ENCODE measurements at places on chromosomes 4 and X.

GRCh38 chr4:138399081-138399480 lies 156.9 kb upstream of the SLC7A11 start:
- DNase-seq: no peak

GRCh38 chr4:18518098-18518497 lies 496.5 kb upstream of the LCORL start:
- no peak for DNase-seq

DNA sequence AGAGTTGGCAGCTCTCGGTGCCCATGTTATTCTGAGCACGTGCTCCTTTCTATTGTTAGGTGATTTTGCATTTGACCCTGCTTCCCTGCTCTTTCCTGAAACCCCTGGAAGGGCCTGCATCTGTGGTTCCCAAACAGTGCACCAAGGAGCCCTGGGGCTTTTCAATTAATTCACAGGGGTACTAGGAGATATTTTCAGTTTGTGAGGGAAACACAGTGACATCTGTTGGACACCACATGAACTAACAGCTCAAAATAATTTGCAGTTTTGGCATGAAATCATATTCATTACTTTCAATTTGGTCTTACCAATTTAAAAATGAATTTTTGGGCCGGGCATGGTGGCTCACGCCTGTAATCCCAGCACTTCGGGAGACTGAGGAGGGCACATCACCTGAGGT lies 156.6 kb downstream of the GATB start:
- no peak for DNase-seq

GRCh38 chr4:113539408-113539807 lies 222.1 kb downstream of the CAMK2D start:
- DNase-seq: no peak

DNA sequence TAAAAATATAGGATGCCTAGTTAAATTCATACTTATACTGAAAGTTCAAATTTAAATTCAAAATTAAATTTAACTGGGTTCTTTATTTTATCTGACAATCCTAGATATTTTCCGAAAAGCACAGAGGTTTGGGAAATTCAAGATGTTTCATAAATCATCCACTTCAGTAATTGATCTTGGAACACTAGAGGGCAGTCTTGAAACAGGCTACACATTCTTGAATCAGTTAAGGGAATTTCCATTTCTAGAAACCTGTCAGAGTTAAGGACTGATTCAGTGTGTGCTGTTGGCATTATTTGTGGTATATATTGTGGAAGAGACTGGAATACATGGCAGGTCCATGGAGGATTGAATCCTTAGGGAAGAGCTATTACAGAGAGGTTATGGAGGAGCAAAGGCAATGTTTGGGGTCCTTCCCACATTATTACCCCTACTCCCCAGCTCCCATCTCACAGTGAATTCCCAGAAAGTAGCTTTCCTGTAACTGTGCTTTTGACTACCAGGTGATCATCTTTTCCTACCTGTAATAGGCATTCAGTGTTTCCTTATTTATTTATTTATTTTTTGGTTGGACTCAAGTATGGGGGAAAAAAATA lies 92.9 kb downstream of the EGF start:
- no peak for DNase-seq

DNA sequence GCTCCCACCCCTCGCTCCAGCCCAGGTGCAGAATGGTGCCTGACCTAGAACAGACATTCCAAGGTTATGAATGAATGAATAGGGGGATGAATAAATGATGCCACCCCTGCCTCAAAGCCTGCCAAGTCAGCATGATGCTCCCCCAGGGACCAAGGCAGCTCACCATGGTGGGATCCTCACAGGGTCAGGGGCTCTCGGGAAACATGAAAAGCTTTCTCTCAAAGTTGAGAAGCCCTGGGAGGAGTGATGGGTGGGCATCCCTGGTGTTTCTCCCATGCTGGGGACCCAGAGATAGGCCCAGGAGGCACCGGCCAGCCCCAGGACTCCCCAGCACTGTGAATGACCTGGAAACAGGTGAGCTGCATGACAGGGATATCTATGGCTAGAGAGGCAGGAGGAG lies 58.9 kb downstream of the HTRA3 start:
- no peak for DNase-seq

DNA sequence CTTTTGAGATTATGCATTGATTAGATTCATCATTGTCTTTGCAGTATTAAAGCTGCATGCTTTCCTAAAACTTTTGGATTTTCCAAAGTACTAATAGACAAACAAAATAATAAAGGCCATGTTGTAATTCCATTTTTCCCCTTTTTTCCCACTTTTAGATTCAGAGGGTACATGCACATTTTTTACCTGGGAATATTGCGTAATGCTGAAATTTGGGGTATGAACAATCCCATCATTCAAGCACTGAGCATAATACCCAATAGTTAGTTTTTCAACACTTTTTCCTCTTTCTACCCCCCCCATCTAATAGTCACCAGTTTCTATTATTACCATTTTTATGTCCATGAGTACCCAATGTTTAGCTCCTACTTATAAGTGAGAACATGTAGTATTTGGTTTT lies 1863.6 kb downstream of the STIM2 start:
- DNase-seq: no peak

GRCh38 chrX:131704136-131704695 lies 160.3 kb downstream of the OR13H1 start:
- DNase-seq: peak; percentile 84

- no peak for DNase-seq
These were observed 211.5 kb downstream of the BCOR start for GRCh38 chrX:39886282-39886681.

DNA sequence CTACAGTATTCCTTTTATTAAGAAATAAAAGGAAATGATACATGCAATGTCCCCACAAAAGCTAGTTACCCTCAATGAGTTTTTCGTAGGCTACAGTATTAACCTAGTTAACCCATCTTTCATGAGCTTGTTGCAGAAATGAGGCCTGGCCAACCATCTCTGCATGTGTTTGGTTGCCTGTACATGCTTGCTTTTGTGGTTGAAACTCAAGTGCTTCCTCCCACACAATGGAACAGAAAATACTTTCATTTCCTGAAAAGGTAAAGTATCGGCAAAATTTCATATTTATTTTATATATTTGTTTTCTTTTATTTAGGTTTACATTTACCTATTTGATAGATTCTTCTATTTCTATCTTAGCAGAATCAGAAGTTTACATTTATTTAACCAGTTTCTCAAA lies 214.6 kb upstream of the FAM241A start:
- peak; percentile 13 for DNase-seq

DNA sequence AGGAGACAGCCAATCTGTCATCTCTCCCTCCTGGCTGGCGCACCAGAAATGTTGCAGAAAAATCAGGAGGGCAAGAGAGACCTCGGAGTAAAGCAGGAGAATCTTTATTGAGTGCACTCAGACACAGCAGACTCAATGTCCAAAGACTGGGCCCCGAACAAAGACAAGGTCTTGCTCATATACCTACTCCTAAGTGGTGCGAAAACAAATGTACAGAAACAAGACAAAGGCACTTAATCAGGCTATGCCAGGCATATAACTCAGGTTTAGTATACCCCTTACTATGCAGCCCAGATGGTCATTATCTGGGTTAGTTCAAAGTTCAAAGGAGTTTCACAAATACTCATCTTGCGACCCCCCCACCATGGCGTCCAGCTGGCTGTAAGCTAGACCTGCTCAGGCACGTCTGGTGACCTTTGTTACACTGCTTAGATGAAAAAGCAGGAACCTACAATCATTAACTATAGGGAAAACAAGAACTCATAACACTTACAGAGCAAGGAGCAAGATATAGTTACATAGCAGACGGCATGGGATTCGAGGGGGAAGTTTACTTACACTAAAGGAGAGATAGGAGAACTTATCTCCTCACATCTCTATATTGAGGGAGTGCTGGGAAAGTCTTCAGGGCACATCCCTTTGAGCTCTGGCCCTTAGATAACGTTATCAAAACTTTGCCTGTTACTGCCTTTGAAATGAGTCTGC lies 27.5 kb downstream of the SULT1E1 start:
- DNase-seq: no peak

DNA sequence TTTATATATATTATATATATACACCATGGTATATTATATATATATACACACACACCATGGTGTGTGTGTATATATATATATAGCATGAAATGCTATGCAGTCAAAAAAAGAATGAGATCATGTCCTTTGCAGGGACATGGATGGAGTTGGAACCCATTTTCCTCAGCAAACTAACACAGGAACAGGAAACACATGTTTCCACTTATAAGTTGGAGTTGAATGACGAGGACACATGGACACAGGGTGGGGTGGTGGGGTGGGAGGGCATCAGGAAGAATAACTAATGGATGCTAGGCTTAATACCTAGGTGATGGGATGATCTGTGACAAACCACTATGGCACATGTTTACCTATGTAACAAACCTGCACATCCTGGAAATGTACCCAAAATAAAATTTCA lies 293.6 kb upstream of the NDST3 start:
- no peak for DNase-seq

DNA sequence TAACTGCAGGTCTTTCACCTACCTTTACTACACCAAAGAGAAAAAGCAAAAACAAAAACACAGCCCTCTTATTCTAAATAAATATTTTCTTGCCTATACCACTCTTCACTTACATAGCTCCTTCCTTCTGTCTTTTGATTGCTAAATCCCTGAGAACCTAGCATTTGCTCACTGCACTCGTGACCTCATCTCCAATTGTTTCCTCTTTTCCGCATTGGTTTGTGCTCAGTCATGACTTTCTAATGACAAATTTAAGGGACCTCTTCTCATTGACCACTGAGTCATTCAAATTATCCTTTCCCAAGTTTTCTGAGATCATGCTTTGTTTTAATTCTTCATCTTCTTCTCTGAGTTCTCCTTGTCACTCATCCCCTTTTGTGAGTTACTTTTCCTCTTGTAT lies 1697.1 kb downstream of the STIM2 start:
- DNase-seq: no peak

DNA sequence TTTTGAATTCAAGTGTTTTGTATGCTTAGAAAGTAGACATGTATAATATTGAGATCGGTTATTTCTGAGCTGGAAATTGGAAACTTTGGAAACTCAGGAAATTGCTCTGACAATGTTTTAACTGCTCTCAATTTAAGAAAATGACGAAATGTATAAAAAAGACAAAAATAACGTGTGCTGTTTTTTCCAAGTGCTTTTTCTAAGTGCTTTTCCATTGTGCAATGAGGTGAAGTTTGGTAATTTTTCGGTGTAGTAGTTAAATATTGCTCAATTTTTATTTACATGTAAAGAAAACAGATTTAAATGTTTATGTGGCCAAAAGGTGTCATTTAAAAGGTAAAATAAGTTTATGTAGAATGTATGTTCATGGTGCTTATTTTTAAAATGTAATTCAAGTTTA lies 39.4 kb upstream of the RHOH start:
- DNase-seq: no peak

- DNase-seq: no peak
These were observed 100.8 kb upstream of the EOLA2 start for GRCh38 chrX:150038986-150039599.

- no peak for DNase-seq
These were observed 2.3 kb downstream of the RFC1 start for GRCh38 chr4:39363773-39364393.

GRCh38 chr4:14257903-14258302 lies 630.4 kb upstream of the BOD1L1 start:
- DNase-seq: no peak

GRCh38 chr4:83783215-83783614 lies 247.3 kb downstream of the GPAT3 start:
- DNase-seq: no peak

- no peak for DNase-seq
These were observed 394.2 kb downstream of the ANKRD50 start for GRCh38 chr4:124318292-124318691.

- no peak for DNase-seq
These were observed 137.8 kb upstream of the DUSP21 start for GRCh38 chrX:44705817-44706551.

DNA sequence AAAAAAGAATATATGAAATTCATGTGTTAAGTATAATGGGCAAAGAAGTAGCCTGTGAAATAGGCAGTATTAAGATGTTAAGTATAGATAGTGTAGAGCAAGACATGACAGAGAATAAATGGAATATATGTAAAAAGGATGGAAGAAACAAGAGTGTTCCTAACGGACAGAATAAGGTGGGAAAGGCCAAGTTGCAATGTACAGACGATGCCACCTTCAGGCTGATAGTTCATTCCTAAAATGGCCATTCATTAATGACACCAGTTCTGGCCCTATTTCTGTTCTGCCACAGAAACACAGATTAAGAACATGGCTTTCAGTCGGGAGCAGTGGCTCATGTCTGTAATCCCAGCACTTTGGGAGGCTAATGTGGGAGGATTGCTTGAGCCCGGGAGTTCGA lies 4.4 kb upstream of the FAM184B start:
- no peak for DNase-seq

DNA sequence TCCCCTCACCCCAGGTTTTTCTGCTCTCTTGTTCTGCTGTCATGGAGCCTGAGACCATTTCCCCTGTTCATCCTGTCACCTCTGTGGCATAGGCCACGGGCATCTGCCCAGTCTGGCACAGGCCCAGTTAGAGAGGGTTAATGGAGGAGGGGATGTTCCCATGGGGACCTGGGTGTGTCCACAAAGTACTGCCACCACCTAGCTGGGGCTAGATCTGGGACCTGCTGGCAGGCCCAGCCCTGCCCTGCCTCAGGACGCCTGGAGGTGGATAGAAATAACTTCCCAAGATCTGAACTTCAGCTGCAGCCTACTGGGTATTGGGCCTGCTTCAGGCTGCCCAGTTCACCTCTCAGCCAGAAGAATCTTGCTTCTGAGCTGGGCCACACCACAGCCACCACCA lies 13.5 kb downstream of the EFNB1 start:
- no peak for DNase-seq

DNA sequence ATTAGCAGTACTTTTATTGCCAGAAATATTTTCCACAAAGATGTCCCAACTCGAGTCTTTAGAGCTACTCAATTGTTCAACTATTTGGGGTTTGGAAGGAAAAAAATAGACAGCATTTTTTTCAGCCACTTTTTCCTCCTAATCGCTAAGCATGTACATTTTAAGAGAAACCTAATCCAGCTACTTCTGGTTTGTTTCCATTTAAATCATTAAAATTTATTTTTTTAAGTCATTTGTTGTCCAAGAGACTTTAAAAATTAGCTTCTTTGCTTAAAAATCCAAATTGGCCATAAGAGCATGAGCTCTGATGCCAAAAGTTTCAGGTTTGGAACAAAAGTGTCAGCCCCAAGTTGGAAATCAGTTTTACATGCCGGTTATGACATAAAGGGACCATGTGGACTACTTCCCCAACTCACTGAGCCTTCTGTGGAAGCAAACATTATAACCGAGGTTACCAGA lies 186.3 kb upstream of the INTU start:
- no peak for DNase-seq

DNA sequence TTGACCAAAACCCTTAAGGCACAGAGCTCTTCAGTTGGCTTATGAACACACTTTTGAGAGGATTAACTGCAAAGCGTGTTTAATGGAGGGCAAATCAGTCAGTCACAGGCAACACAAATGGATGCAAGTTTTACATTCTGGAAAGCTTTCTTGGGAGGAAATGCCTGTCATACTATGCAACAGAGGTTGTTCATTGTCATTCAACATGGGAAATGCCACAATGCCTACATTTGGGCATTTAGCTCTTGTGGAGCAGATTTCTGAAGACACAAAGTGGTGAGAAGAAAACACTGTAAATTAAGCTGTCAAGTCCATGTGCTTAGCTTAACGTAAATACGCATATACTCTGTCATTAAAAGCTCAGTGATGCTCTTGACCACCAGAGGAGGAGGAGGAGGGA lies 41.1 kb downstream of the CBLL2 start:
- DNase-seq: no peak

All from stimulated activated naive B cell treated with anti-CD40 and anti-IgM and Interleukin-4, amounts not matched to agents 10 μg/mL and 1 μg/mL and 100 μg/mL, for 72 hours (primary cell).